ENCODE measurements at places on chromosomes 13 and 19.

DNA sequence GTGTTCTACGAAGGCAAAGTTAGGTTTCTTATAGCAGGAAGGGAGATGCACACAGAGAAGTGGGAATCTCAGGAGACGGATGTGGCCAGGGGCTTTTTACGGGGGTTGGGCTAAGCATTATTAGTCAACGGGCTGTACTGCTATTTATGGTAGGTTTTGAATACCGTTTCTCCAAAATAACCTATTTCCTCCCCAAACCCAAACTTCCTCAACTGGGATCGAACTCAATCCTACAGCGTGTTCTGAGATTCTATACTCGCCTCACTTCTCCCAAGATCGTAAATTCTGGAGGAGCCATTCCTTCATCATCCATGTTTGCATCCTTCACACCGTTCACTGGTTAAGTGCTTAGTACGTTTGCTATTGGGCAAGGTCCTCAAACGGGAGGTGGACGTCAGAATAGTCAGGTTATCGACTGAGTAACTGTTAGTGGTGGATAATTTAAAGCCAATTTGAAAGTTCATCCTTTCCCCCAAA, 1.2 kb upstream of the TRIM13 start:
- peak overlapping the region; percentile 97 for H3K27ac ChIP-seq
- H3K27me3 ChIP-seq: no peaks in the 10 kb centered on the region
- no peak for DNase-seq
- H3K4me1 ChIP-seq: peaks cover 38% of the 10 kb centered on the region
- H3K36me3 ChIP-seq: peaks cover 11% of the 10 kb centered on the region

DNA sequence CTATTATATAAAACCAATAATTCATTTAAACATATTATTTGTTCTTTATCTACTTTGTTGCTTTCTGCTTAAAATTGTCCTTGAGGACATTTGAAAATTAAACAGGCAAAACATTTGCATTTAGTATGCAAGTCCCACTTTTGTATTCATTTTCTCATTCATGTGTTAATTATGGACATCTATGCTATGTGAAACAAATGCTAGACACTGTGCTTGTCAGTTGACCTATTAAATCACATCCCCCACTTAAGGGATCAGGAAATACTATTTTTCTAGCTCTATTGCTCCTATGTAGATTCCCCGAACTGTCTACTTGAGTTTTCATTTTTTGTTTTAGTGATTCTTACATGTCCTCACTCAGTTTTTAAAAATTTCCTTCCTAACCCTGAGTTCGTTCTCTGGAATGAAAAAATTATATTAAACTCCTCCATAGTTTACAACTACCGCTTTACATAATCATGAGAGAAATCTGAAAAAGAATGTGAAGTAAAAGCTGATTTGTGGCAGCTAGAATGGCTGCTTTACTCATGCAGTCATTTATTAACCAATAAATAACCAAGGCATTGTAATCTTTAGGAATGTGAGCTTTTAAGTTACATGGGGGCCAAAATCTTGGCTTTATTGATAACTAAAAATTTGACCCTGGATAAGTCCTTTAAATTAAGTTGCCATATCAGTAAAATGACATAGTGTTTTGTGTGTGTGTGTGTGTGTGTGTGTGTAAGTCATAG, 188.5 kb downstream of the LIG4 start:
- H3K4me1 ChIP-seq: no peaks in the 10 kb centered on the region
- DNase-seq: no peak
- no peak overlapping the region for H3K27ac ChIP-seq
- no peaks in the 10 kb centered on the region for H3K36me3 ChIP-seq

GRCh38 chr19:31385744-31386143, 36.5 kb upstream of the TSHZ3 start:
- no peak overlapping the region for H3K27ac ChIP-seq
- H3K27me3 ChIP-seq: peaks cover 16% of the 10 kb centered on the region
- DNase-seq: no peak
- no peaks in the 10 kb centered on the region for H3K4me1 ChIP-seq

DNA sequence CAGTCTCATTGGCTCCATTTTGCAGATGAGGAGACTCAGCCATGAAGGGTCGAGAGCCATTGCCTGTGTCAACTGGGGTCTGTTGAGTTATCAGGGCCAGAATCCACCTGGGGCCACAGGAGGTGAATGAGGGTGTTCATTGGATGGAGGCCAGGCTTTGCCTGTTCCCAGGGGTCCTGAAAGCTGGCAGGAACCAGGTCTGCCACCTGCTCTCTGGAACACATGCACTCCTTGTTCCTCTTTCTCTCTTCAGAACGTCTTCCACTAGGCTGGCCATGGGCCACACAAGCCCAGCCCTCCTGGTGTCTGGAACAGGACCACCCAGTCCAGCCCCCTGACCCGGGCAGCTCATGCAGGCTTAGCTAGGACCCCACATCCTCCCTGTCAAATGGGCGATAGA, 21.1 kb downstream of the PPP1R37 start:
- no peaks in the 10 kb centered on the region for H3K36me3 ChIP-seq
- DNase-seq: no peak
- H3K4me1 ChIP-seq: peaks cover 36% of the 10 kb centered on the region
- H3K4me3 ChIP-seq: no peak overlapping the region
- H3K27me3 ChIP-seq: no peaks in the 10 kb centered on the region

GRCh38 chr13:20457670-20458069, 68.0 kb downstream of the CRYL1 start:
- H3K36me3 ChIP-seq: no peaks in the 10 kb centered on the region
- no peak overlapping the region for H3K27ac ChIP-seq
- no peaks in the 10 kb centered on the region for H3K27me3 ChIP-seq
- H3K4me3 ChIP-seq: no peak overlapping the region
- DNase-seq: no peak
- H3K4me1 ChIP-seq: peaks cover 17% of the 10 kb centered on the region

DNA sequence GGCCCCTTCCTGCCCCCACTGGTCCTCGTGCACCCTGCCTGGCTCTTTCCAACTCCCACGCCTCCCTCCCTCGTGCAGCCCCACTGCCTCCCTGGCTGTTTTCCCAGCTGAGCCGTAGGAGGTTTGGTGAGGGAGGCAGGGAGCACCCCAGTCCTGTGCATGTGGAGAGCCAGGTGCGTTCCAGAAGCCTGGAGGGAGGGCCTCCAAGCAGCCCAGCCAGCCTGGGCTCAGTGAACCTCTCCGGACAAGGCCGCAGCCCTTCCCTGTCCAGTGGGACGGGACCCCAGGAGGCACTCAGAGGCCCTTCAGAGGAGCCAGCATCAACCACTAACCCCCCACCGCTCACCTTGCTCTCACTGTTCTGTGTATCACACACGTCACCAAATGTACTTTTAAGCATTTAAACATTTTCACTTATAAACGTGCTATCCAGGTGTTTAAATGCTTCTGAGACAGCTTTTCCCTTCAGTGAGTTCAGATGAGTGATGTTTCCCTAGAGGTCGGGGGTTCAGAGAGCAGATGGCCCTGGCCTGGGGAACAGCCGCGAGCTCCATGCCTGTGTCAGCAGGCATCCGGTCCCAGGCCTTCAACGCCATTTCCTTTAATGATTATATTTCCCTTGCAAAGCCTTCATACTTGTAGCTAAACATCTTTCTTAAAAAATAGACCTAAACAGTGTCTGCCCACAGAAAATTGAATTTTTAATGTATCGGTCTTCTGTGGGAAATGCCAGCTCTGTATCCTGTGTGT, 122.6 kb downstream of the ATP11A start:
- no peak overlapping the region for H3K4me3 ChIP-seq
- DNase-seq: no peak
- peaks cover 55% of the 10 kb centered on the region for H3K36me3 ChIP-seq

- H3K27me3 ChIP-seq: no peaks in the 10 kb centered on the region
- H3K4me1 ChIP-seq: peaks cover 18% of the 10 kb centered on the region
- no peak overlapping the region for H3K27ac ChIP-seq
Measured at GRCh38 chr13:99655351-99656091, 154.2 kb downstream of the TM9SF2 start.

- no peak overlapping the region for H3K4me3 ChIP-seq
- no peak for DNase-seq
- no peaks in the 10 kb centered on the region for H3K4me1 ChIP-seq
- no peaks in the 10 kb centered on the region for H3K27me3 ChIP-seq
Measured at GRCh38 chr13:46077265-46077664, 24.7 kb upstream of the ZC3H13 start.

GRCh38 chr19:56133858-56134653, 7.0 kb upstream of the ZNF444 start:
- H3K4me3 ChIP-seq: no peak overlapping the region
- no peak for DNase-seq
- peaks cover 13% of the 10 kb centered on the region for H3K4me1 ChIP-seq

- H3K4me3 ChIP-seq: no peak overlapping the region
- no peaks in the 10 kb centered on the region for H3K4me1 ChIP-seq
- H3K27ac ChIP-seq: no peak overlapping the region
- H3K36me3 ChIP-seq: peaks cover 27% of the 10 kb centered on the region
Measured at GRCh38 chr19:33488826-33489225, 32.8 kb downstream of the PEPD start.

DNA sequence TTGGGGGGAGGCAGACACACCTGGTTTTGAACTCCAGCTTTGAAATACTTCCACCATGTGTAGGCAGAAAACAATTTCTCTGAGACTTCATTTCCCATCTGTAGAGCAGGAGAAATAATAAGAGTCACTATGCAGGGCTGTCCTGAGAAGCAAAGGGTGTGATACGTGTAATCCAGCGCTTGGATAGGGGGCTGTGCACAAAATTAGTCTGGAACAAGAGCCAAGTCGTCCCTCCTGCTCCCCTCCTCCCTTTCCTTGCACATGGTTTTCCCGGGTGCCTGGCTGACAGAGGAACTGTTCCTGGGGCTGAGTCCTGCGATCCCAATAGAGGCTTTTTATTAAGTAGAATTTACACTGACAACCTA, 29.6 kb upstream of the UBE2L5 start:
- no peak for DNase-seq
- H3K27ac ChIP-seq: no peak overlapping the region
- H3K4me3 ChIP-seq: no peak overlapping the region
- H3K4me1 ChIP-seq: peaks cover 54% of the 10 kb centered on the region
- no peaks in the 10 kb centered on the region for H3K27me3 ChIP-seq

GRCh38 chr13:71806886-71807285, 60.1 kb downstream of the DACH1 start:
- no peak overlapping the region for H3K4me3 ChIP-seq
- DNase-seq: no peak
- H3K27me3 ChIP-seq: no peaks in the 10 kb centered on the region

- no peaks in the 10 kb centered on the region for H3K27me3 ChIP-seq
- H3K27ac ChIP-seq: peak overlapping the region; percentile 97
- no peaks in the 10 kb centered on the region for H3K36me3 ChIP-seq
- peaks cover 61% of the 10 kb centered on the region for H3K4me1 ChIP-seq
- DNase-seq: peak; percentile 65
Measured at GRCh38 chr13:114067886-114068651, 64.4 kb downstream of the RASA3 start.

GRCh38 chr19:6693056-6693471, 23.1 kb upstream of the TNFSF14 start:
- no peaks in the 10 kb centered on the region for H3K36me3 ChIP-seq
- no peak overlapping the region for H3K27ac ChIP-seq
- no peaks in the 10 kb centered on the region for H3K4me1 ChIP-seq
- H3K4me3 ChIP-seq: no peak overlapping the region

DNA sequence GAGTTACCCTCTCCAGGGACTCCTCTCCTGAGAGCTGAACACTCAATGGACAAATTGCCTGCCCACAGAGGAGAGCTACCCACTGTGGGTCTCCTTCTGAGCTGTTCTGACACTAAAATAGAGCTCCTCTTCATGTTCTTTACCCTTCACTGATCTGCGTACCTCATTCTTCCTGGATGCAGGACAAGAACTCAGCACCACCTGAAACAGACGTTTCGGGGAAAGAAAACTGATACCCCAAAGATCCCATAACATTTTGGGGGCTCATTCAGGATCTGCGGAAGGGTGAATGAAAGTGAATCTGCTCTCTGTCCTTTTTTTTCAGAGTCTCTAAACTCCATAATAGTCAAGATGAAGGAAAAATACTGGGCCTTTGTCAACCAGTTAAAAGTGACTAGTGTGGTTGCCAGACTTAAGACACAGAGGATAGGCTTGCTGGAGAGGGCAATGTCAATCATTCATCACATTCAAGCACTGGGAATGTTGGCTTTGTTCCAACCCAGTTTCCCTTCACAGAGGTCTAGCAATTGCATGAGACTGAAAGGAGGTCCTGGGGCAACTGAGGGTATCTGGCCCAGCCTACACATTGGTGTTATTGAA, 136.7 kb upstream of the SLITRK6 start:
- H3K27me3 ChIP-seq: no peaks in the 10 kb centered on the region
- no peaks in the 10 kb centered on the region for H3K36me3 ChIP-seq
- no peak overlapping the region for H3K27ac ChIP-seq

DNA sequence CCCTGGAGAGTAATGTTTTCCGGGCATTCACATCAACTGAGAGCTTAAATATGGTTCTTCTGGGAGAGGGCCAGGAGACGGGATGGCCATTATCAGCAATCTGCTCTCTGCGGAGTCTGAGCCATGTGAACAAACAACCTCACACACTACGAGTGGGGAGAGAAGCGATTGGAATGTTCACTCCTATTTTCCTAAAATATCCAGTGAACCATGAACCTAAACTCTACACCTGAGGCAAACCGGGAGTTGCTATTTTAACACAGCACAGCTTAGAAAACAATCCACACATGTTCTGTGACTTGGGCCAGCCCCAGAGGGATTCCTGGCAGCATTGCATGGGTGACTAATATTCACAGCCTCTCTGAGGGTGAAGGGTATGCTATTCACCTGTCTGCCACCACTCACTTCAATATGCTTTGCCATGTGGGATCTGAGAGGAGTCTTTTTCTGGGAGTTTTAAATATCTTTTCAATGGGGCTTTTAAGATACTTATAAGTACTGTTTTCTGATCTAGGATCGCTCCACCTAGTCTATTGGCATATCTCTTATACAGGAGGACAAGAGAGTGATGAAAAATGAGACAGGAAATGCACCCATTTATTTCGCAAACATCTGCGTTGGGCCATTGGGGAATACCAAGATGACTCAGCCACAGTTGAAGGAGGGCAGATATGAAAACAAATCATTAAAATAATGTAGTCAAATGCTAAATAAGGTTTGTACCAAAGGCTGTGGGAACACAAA, 72.6 kb upstream of the SERP2 start:
- peak overlapping the region; percentile 10 for H3K27ac ChIP-seq
- H3K4me1 ChIP-seq: peaks cover 36% of the 10 kb centered on the region
- H3K4me3 ChIP-seq: no peak overlapping the region
- no peak for DNase-seq
- H3K27me3 ChIP-seq: no peaks in the 10 kb centered on the region
